CD8-positive, alpha-beta memory T cell (primary cell): ENCODE measurements at places on chromosomes 13 and 19. TPM values are rescaled to one million over a fixed set of nuclear protein-coding genes. Genes with fewer than 3 reads are reported as not detected.

PRKD2 gene
- 88.0 TPM for polyA plus RNA-seq

IGFLR1 gene
- polyA plus RNA-seq: 96.7 TPM

LRFN3 gene
- polyA plus RNA-seq: 3.0 TPM

CERS1 gene
- not detected for polyA plus RNA-seq

NAPSA gene
- polyA plus RNA-seq: 1.6 TPM

ADAT3 gene
- polyA plus RNA-seq: 4.6 TPM

CEACAM19 gene
- polyA plus RNA-seq: not detected

MAP4K1 gene
- 178 TPM for polyA plus RNA-seq

GDF15 gene
- polyA plus RNA-seq: not detected

GZMM gene
- polyA plus RNA-seq: 327 TPM

PGLYRP2 gene
- 0.49 TPM for polyA plus RNA-seq

ATP4A gene
- not detected for polyA plus RNA-seq

FGF22 gene
- polyA plus RNA-seq: not detected

ADAMTS10 gene
- polyA plus RNA-seq: 1.3 TPM

PTBP1 gene
- polyA plus RNA-seq: 177 TPM

EBI3 gene
- not detected for polyA plus RNA-seq

JSRP1 gene
- polyA plus RNA-seq: 0.91 TPM

SPTBN4 gene
- polyA plus RNA-seq: not detected

SLITRK1 gene
- polyA plus RNA-seq: not detected

LCP1 gene
- polyA plus RNA-seq: 1,545 TPM

KIR2DL3 gene
- 5.2 TPM for polyA plus RNA-seq

GYS1 gene
- 31.5 TPM for polyA plus RNA-seq

CEACAM4 gene
- not detected for polyA plus RNA-seq

NDFIP2 gene
- 5.6 TPM for polyA plus RNA-seq

NLRP11 gene
- polyA plus RNA-seq: not detected

C19orf67 gene
- polyA plus RNA-seq: not detected

ZNF578 gene
- polyA plus RNA-seq: 4.5 TPM

HIPK4 gene
- not detected for polyA plus RNA-seq

ZNF709 gene
- 1.1 TPM for polyA plus RNA-seq

ONECUT3 gene
- polyA plus RNA-seq: not detected

ZNF426 gene
- polyA plus RNA-seq: 17.9 TPM

CEACAM21 gene
- 46.6 TPM for polyA plus RNA-seq

CYP4F11 gene
- polyA plus RNA-seq: not detected

DCLK1 gene
- not detected for polyA plus RNA-seq

AP1M2 gene
- not detected for polyA plus RNA-seq

TLE6 gene
- not detected for polyA plus RNA-seq

SUCLA2 gene
- polyA plus RNA-seq: 33.4 TPM

EPSTI1 gene
- polyA plus RNA-seq: 17.3 TPM

C5AR2 gene
- polyA plus RNA-seq: 0.06 TPM
